ENCODE measurements at places on chromosomes 4 and X. TPM values are rescaled to one million over a fixed set of nuclear protein-coding genes. Genes with fewer than 3 reads are reported as not detected.

The RRAGB gene
- total RNA-seq: 9.2 TPM

The CITED1 gene
- 2.8 TPM for total RNA-seq

The FREM3 gene
- total RNA-seq: not detected

The TMEM35A gene
- total RNA-seq: not detected

The VEGFD gene
- total RNA-seq: 0.37 TPM

- H3K27me3 ChIP-seq: no peaks in the 10 kb centered on the region
- H3K4me3 ChIP-seq: no peak overlapping the region
- H3K36me3 ChIP-seq: no peaks in the 10 kb centered on the region
These were observed 26.9 kb downstream of the RAB40AL start for GRCh38 chrX:102963955-102964354.

DNA sequence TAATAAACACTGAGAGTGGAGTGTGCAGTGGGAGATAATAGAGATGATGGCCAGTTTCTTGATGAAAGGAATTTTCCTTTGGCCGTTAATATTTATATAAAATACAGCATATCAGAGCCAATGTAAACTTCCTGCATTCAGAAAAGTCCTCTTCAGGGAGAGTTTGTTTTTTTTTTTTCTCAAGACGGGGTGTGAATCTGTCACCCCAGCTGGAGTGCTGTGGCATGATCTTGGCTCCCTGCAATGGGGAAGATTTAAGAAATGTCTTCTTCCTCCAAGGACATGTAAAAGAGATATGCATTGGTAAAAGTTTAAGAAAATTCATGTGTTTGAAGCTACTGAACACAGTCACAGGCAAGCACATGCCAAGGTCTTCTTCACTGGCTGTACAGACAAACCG is 25.4 kb upstream of the TBC1D9 start:
- no peak overlapping the region for H3K4me3 ChIP-seq
- no peak for DNase-seq
- H3K27ac ChIP-seq: no peak overlapping the region
- H3K4me1 ChIP-seq: no peaks in the 10 kb centered on the region
- no peaks in the 10 kb centered on the region for H3K36me3 ChIP-seq

DNA sequence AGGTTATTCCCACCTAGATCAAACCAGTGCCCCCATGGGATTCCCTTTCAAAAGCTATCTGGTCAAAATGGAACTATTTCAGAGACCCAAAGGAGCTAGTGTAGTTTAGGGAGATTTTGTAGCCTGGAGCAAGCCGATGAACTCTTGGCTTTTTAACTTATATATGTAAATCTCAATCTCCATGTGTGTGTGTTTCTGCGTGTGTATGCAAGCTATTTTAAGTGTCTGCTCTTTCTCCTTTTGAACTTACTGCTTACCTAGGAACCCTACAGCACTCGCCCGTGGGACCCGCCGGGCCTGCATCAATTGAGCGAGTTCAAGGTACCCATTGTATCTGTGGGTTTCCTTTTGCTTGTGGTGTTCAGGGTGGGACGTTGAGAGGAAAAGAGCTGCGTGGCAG is 10.4 kb downstream of the CSTF2 start:
- H3K4me3 ChIP-seq: no peak overlapping the region
- peaks cover 5% of the 10 kb centered on the region for H3K36me3 ChIP-seq
- no peaks in the 10 kb centered on the region for H3K4me1 ChIP-seq
- no peak overlapping the region for H3K27ac ChIP-seq
- DNase-seq: no peak

DNA sequence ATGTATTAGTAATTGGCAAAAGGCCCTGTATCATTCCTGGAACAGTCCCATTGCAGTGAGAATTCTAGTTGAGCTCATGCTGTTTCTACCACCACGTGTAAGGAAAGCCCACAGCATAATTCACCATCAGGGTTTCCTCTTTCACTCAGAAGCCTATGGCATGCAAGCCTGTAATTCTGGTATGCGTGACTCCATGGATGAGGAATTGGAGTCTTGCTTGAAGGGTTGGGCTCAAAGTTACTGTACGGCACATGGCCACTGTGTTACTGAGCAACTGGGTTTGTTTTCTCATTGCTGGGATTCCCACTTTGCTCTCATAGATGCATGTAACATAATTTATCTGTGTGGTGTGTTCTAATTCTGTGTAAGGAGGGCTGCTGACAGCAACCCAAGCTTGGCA is 132.3 kb upstream of the NR3C2 start:
- H3K4me3 ChIP-seq: no peak overlapping the region
- no peak overlapping the region for H3K27ac ChIP-seq
- no peaks in the 10 kb centered on the region for H3K36me3 ChIP-seq
- no peak for DNase-seq
- H3K27me3 ChIP-seq: no peaks in the 10 kb centered on the region

- no peaks in the 10 kb centered on the region for H3K27me3 ChIP-seq
- no peak overlapping the region for H3K27ac ChIP-seq
- DNase-seq: peak; percentile 3
- H3K4me1 ChIP-seq: no peaks in the 10 kb centered on the region
These were observed 63.2 kb upstream of the TNIP3 start for GRCh38 chr4:121227341-121227792.

- DNase-seq: no peak
- peak overlapping the region; percentile 11 for H3K27ac ChIP-seq
- H3K27me3 ChIP-seq: no peaks in the 10 kb centered on the region
- H3K36me3 ChIP-seq: no peaks in the 10 kb centered on the region
- no peaks in the 10 kb centered on the region for H3K4me1 ChIP-seq
- peak overlapping the region; percentile 53 for H3K4me3 ChIP-seq
These were observed 960 bp downstream of the TRPC3 start for GRCh38 chr4:121950680-121951520.

DNA sequence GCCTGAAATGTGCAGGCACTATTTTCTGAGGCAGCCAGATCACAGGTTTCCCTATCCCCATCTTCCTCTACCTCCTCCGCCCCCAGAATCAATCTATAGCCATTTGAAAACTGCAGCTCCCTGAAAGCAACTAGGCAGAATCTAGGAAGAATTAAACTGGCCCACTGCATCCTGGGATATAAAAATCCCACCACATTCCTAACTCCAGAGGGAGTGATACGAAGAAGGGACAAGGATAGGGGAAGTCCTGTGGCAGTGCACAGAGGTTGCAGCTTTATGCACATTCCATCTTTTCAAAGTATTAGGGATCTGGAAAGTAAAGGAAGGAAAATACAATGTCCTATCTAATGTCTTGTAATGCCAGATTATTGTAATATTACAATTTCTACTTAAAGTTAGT is 18.3 kb upstream of the HERC3 start:
- peaks cover 9% of the 10 kb centered on the region for H3K4me1 ChIP-seq
- no peak overlapping the region for H3K4me3 ChIP-seq
- DNase-seq: peak; percentile 36
- no peaks in the 10 kb centered on the region for H3K27me3 ChIP-seq
- H3K36me3 ChIP-seq: no peaks in the 10 kb centered on the region
- no peak overlapping the region for H3K27ac ChIP-seq

DNA sequence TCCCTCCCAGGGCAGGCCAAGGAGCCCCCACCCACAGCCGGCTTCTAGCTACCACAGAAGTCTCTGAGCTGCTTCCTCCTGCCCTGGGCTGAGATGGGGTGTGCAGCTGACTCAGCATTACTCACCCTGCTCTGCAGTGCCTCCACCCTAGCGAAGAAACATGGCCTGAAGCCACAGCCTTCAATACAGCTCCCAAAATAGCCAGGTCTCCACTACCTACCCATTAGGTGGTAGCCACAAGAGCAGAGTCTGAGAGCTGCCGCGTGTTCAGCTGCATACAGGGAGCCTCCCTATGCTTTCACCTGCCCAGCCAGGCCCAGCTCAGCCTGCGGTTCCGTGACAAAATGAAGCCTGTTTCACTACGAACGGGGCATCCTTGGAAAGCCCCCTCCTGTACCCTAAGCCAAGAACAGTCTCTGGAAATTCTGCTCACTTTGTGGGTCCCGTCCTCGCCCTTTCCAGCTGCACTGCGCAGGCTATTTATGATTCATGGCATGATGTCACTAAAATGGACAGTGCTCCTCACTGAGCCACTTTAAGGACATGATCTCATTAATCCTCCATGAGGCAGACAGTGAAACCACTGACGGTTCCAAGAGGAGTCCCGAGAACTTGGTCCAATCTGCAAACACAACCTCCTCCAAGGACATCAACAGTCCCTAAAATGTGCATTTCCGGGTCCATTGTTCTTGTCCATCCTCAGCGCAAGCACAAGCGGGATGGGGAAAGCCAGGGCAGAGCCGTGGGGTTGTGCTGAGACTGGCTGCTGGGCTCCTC is 20.2 kb downstream of the WDR1 start:
- H3K36me3 ChIP-seq: peaks cover 24% of the 10 kb centered on the region
- H3K27ac ChIP-seq: peak overlapping the region; percentile 72
- peaks cover 34% of the 10 kb centered on the region for H3K4me1 ChIP-seq
- peak overlapping the region; percentile 41 for H3K4me3 ChIP-seq
- peak; percentile 76 for DNase-seq

GRCh38 chr4:142585411-142585810 is 260.7 kb downstream of the INPP4B start:
- no peak overlapping the region for H3K27ac ChIP-seq
- DNase-seq: no peak
- peaks cover 5% of the 10 kb centered on the region for H3K4me1 ChIP-seq

DNA sequence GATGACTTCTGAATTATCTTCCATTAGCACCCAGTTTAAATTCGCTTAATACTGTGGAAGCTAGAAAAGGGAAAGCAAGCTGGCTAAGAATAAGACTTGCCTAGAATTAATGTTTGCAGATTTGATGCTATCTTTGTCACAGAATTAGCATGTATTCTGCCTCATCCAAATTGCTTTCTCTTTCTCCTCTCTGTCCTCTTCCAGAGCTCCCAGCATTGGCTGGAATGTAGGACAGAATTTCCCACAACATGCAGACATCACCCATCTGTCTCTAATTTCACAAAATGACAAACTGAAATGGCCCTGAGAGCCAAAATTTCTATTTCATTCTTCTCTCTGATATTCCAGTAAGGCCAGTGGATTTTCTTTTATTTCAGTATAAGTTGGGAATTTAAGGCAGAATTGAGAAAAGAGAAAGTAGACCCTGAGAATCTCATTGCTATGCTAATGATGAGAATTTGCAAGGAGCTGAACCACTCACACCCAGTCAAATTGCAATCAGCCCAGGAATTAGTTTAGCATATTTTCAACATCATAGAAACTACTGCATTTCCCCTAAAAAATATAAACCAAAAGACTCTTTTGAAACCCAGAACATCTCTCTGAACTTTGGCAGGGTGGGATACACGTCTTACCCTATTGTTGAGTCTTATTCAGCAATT is 188.8 kb downstream of the RCHY1 start:
- no peaks in the 10 kb centered on the region for H3K4me1 ChIP-seq
- peaks cover 18% of the 10 kb centered on the region for H3K27me3 ChIP-seq
- no peak overlapping the region for H3K27ac ChIP-seq
- no peaks in the 10 kb centered on the region for H3K36me3 ChIP-seq

DNA sequence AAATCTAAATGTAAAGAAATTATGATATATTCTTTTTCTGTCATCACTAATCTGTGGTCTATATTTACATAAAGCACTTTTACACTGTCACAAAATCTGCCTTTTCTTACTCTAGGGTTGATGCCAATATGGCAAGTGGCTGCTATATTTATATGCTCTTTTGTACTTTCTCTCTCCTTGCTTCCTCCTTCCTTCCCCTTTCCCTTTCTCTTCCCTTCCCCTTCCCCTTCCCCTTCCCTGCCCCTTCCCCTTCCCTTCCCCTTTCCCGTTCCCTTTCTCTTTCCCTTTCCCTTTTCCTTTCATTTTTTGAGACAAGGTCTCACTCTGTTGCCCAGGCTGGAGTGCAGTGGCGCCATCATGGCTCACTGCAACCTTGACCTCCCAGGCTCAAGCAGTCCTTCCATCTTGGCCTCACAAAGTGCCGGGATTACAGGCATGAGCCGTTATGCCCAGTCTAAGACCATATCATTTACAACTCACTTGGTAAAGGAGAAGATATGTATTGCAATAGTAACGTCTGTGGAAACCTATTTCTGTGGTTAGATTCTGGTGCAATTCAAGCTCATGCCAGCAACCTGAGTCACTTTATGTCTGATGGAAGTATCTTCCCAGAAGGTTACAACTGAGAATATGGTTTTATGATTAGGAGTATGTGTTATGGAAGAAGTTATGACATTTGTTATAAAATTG is 13.9 kb upstream of the PLAC8 start:
- no peaks in the 10 kb centered on the region for H3K27me3 ChIP-seq
- no peak for DNase-seq
- no peak overlapping the region for H3K4me3 ChIP-seq
- H3K4me1 ChIP-seq: no peaks in the 10 kb centered on the region
- H3K36me3 ChIP-seq: no peaks in the 10 kb centered on the region

DNA sequence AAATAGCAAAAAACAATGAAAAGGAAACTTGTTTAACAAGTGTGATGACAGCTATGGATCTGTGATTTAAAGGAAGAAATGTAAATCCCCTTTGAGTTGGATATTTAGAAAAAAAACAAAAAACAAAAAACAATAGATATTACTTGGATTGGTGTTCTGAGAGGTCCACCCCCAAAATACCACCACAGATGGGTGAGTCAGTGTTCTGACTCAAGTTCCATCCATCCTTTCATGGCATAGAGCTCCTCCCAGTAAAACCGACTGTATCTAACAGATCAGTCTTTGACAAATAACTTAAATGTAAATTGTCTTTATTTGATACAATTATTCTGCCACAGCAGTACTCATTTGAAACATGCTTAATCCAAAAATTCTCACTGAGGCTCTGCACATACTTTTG is 27.4 kb downstream of the TMPRSS11B start:
- DNase-seq: no peak
- no peaks in the 10 kb centered on the region for H3K36me3 ChIP-seq
- no peak overlapping the region for H3K4me3 ChIP-seq
- H3K27ac ChIP-seq: no peak overlapping the region
- H3K4me1 ChIP-seq: no peaks in the 10 kb centered on the region

DNA sequence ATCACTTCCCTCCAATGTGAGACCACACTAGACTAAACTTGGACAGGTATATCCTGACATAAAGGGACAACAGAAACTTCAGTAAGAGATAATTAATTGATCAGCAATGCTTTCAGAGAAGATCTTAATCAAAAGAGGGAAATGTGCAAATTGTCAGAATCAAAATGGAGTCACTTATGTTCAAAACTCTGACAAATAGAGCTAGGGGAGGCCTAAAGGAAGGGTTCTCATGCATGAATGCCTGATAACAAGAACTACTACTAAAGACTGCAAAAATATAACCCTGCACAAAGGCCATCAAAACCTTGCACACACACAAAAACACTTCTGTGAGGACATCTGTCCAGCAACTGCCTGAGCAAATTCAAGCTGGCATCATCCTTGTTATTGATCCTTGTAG is 637.5 kb upstream of the INTU start:
- no peak overlapping the region for H3K4me3 ChIP-seq
- DNase-seq: no peak
- H3K27me3 ChIP-seq: no peaks in the 10 kb centered on the region
- no peaks in the 10 kb centered on the region for H3K36me3 ChIP-seq
- H3K4me1 ChIP-seq: no peaks in the 10 kb centered on the region
- no peak overlapping the region for H3K27ac ChIP-seq

DNA sequence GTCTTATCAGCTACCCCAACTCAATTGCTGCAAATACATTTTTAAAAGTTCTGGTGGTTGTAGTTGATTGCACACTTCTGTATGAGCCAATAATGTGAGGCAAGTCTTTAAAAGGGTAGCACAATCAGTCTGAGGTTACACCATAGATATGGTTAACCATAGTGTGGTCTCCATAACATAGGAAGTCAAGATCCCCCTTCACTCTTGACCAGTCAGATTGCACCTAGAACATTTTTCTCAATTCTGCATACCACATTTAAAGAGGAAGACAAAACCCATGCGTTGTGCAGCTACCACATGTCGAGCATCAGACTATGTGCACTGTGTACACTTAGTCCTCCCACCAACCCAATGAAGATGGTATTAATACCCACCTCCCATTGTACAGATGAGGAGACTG is 26.5 kb upstream of the CYBB start:
- no peak for DNase-seq
- no peaks in the 10 kb centered on the region for H3K36me3 ChIP-seq
- H3K27ac ChIP-seq: no peak overlapping the region
- H3K4me3 ChIP-seq: no peak overlapping the region

Measured in HCT116 (cell line).